ENCODE measurements at places on chromosomes 2 and 18.

GRCh38 chr2:44955593-44956392 is 14.3 kb downstream of the SIX3 start:
- peak; percentile 58 for DNase-seq

DNA sequence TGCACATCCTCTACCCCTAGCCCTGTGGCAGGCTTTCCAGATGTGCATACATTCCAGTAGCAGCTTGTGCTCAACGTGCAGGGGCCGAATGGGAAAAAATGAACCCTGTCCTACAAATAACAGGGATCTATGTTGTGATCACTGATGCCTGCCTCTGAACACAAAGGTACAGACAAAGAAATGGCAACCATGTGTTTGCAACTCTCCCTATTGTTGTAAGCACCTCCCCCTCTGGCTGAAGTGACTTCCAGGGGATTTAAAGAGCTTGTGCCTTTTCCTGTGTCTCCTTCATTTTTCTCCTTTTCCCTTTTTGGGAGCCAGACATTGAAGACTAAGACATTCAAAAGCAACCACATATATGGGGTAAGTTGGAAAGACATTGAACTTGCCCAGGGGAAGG is 21.6 kb downstream of the ARHGAP25 start:
- no peak for DNase-seq

- DNase-seq = no peak
These were observed 61.7 kb downstream of the PDCL3 start for GRCh38 chr2:100624536-100624935.

- no peak for DNase-seq
These were observed 677.6 kb upstream of the ID2 start for GRCh38 chr2:8004250-8004681.

- no peak for DNase-seq
These were observed 25.1 kb downstream of the UGGT1 start for GRCh38 chr2:128115921-128116623.

- no peak for DNase-seq
These were observed 315.4 kb downstream of the CDH2 start for GRCh38 chr18:27861539-27861938.

- DNase-seq = no peak
These were observed 97.3 kb downstream of the CNTNAP5 start for GRCh38 chr2:124122340-124122739.

- no peak for DNase-seq
These were observed 8.4 kb downstream of the KCNIP3 start for GRCh38 chr2:95305380-95306061.

GRCh38 chr2:134224005-134224404 is 29.9 kb upstream of the MGAT5 start:
- no peak for DNase-seq

- no peak for DNase-seq
These were observed 30.4 kb downstream of the MSTN start for GRCh38 chr2:190031969-190032618.

DNA sequence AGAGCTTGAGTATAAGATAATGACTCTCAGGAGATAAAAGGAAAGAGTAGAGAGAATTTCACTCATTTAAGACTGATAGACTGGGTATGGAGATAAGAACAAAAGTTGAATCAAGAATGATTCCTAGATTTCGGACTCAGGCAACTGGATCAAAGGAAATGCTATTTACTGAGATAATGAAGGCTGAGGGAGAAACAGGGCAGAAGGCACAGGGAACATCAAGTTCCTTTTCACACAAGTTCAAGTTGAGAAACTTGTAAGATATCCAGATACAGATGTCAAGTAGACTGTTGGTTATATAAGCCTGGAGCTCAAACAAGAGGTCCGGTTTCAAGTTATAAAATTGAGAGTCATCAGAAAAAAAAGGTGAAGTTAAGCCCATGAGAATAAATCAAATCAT is 360.8 kb downstream of the TNS1 start:
- DNase-seq = no peak

DNA sequence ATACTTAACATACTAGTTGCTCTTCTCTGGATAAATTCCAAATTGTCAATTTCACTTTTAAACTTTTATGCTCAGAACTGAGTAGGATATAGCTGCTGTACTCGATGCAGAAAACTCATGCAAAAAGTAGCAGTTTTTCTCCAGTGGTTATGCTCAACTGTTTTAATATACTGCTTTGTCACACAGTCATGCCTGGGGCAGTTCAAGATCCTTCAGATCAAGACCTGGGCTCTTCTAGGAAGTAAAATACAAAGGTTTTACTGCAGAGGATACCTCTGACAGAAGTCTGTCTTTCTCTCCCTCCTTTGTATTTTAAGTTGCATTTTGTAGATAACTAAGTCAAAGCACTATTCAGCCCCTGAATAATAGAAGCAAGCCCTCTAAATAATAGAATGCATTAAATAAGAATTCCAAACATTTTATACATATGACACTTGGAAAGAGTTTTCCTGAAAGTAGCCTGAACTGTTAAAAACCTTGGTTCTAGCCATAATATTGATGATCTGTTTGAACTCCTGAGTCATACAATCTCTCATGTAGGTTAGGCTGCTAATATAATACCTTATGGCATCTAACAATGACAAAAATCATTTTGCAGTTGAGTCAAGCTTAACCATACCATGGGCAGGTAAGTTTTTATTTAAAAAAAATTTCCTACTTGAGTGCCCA is 183.3 kb upstream of the TRIB2 start:
- DNase-seq = no peak

DNA sequence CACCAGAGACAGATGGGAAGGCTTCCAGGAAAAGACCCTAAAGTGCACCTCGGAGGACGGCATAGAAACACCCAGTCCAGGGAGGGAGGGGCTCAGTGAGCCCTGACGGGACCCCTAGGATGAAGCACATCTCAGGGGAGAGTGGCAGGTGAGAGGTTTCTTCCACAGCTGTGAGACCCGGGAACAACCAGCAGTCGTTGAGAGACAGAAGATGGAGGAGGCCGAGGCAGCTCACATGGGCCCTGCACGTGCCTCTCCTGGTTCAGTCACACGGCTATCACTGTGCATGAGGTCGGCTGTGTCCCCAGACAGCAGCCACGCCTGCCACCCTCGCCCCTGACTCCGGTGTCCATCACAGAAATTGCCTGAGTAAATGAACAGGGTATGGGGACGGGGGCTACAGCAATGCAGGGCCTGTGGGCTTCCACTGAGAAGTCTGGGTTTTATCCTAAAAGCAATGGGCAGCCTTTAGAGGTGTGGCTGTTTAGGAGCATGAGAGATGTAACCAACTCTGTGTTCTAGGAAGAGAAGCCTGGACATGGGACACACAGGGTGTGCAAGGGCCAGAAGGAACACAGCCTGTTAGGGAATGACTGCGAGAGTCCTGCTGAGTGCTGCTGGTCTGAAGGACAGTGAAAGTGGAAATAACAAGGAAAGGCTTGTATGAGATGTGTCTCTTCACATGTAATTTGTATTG is 102.0 kb downstream of the TMEM18 start:
- DNase-seq = no peak

DNA sequence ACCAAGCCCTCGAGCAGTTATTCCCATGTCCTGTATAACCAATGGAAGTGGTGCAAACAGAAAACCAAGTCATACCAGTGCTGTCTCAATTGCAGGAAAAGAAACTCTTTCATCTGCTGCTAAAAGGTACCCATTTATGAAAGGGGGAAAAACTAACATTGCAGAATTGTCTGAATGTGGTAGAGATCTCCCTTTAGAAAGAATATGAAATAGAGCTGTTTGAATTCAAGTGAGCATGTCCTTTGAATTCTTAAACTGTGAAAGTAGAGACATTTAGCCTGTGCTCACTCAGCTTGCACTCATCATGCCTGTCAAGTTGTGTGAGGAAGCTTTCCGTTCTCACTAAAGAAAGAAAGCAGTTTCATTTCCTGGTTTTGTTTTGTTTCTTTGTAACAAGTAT is 87.4 kb downstream of the EML4 start:
- no peak for DNase-seq

DNA sequence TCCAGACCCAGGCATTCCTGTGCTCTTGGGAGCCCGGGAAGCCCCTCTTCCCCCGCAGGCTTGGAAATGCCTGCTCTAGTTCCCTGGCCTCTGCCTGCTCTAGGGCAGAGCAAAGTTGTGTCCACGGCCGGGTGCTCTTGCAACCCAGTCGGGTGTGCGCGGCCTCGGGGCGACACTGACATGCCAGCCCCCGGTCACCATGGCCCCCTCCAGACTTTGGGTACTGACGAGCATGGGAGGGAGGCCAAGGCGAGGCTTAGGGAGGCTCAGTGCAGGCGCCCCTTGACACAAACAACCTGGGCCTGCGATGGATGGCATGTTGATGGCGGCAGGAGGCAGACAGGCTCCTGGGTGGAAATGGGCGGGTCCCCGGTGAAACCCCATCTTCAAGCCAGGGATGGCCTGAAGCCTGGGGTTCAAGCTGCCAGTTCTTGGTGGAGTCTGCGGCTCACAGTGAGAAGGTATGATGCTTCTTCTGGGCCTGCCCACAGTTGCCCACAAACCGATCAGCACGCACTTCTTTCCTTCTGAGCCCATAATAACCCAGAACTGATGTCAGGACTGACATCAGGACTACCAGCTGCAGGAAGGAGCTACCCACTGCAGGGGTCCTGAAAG is 689.9 kb downstream of the DSC3 start:
- no peak for DNase-seq

- no peak for DNase-seq
These were observed 30.6 kb downstream of the YPEL5 start for GRCh38 chr2:30177440-30177839.

DNA sequence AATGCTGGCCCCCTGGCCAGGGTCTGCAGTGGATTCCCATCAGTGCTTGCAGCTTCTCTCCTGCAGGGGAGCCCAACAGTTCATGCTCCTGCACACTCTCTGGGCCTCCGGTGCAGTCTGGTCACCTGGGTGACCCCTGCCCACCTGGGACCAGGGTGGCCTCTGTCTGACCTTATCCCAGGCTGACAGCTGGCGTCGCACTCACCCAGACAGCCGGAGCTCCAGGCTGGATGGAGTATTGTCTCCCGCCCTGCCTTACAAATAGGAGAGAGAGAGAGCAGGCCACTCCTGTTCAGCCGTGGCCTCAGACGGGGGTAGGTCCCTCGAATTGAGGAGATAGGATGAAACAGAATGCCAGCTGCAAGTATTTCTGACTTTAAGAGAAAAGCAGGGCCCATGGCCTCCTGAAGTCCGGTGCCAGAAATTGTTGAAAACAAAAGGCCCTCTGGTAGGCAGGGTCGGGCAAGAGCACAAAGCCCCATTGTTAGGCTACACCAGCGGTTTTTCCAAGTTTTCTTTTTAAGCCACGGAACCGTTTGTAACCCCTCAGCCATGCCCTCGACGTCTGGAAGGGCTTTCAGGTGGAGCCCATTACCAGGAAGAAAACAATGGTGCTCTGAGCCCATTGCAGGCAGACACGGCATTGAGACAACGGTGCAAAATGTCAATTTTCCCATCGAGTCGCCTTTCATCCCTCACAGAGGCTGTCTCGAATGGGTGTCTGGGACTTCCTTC is 258.4 kb downstream of the BCL11A start:
- DNase-seq = no peak

GRCh38 chr2:65931056-65931455 is 498.7 kb upstream of the SPRED2 start:
- no peak for DNase-seq

DNA sequence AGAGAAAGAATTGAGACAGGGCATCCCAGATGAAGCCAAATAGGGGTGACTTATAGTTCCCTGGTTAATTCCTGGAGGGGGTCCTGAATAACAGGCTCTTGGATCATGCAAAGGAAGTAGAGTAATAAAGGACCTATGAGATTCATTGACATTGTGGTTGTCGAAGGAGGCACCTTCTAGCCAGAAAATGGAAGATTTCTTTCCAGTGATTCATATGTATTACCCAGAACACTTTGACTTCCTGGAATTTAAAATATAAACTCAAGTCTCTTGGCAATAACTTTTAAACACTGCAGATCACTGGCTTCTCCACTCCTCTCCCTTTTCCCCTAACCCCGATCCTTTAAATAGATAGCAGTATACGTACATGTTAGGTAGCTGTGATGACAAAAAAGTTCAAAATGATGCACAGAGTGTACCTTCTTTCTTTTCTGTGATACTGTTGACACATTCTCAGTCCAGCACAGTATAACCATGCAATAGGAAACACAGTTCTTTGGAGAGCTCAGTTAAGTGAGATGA is 211.8 kb downstream of the LTBP1 start:
- DNase-seq = no peak

DNA sequence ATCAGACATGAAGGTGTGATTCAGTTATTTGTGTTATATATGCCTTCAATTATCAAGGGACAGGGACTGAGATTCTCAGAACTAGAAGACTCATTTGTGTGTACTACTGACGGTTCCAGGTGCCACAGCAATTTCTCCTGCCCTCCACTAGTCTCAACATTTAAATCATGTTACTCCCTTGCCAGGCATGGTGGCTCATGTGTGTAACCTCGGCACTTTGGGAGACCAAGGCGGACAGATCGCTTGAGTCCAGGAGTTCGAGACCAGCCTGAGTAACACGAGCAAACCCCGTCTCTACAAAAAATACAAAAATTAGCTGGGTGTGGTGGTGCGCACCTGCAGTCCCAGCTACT is 1.1 kb downstream of the CNDP2 start:
- no peak for DNase-seq

- DNase-seq = no peak
These were observed 70.8 kb downstream of the RAPGEF4 start for GRCh38 chr2:172806493-172806892.

DNA sequence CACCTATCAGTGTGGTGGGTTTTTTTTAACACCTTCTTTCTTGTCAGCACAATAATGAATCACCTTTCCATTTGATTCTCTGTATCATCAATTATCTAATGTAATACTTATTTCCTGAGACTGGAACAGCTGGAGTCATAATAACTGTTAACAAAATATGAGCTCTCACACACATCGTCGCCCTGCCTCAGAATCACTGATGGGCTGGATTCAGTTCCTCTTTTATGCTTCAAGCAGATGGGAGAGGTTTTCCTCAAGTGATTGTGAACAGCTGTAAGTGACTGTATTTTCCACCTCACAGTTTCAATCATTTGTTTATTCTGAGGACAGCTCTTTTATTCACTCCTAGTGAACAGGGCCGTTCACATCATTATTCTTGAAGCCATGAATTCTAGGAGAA is 330.2 kb downstream of the DSC3 start:
- DNase-seq = no peak

GRCh38 chr2:176582990-176583481 is 313.8 kb downstream of the MTX2 start:
- no peak for DNase-seq

DNA sequence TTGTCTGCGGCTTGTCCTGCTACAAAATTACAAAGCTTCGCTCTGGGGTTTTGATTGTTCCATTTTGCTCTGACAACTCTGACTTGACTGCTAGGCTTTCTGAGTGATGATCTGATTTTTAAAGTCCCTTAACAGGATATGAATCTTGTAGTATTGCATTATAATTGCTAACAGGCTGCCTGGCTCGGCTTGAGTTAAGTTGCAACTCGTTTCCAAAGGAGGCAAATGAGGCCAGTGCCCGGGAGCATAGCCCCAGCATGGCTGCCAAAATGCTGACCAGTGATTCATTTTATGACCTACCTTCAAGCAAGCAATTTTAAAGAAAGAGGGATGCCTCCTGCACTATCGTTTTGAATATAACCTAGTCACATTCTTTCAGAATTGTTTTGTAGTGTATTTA is 135.4 kb downstream of the COL6A3 start:
- no peak for DNase-seq

All from effector CD4-positive, alpha-beta T cell (primary cell).